Kidney (tissue), 22 donors: ENCODE measurements at places on chromosomes 6 and 20. TPM values are rescaled to one million over a fixed set of nuclear protein-coding genes. Genes with fewer than 3 reads are reported as not detected.

DNA sequence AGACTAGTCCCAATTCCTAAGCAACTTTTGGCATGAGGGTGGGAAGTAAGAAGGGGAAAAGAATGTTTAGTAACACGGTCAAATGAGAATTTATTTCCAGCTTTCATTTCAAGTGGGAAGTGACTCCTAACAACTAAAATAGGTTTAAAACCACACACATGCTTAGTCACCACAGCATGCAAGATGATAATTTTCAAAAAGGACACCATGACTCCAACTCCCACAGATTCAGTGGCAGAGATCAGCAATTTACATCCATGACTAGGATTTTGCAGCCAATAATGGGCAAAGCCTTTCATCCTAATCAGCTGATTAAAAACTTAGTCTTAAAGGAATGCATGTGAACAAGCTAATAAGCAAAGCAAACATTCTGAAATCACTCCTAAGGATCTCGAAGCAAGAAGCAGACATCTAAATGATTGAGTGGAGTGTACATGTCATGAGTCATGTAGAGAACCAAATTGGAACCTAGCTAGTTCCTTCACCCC is 48.1 kb upstream of the GCLC start:
- no peaks in the 10 kb centered on the region for H3K4me1 ChIP-seq
- no peak for DNase-seq
- no peaks in the 10 kb centered on the region for H3K27me3 ChIP-seq
- no peak overlapping the region for H3K27ac ChIP-seq
- no peaks in the 10 kb centered on the region for H3K36me3 ChIP-seq

DNA sequence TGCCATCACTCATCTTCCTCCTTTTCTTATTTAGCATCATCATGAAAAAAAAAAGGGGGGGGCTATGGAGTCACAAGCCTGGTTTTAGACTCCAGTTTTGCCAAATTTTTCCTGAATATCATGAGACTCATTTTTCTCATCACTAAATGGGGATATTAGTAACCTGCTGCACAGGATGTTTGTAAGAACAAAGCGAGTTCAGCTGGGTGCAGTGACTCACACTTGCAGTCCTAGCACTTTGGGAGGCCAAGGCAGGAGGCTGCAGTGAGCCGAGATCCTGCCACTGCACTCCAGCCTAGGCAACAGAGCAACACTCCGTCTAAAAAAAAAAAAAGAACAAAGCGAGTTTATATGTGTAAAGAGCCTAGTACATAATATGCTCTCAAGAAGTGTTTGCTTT is 82.8 kb downstream of the TFAP2A start:
- no peak for DNase-seq
- no peaks in the 10 kb centered on the region for H3K27me3 ChIP-seq
- H3K27ac ChIP-seq = no peak overlapping the region
- no peak overlapping the region for H3K4me3 ChIP-seq
- H3K4me1 ChIP-seq = no peaks in the 10 kb centered on the region

GRM1 gene
- total RNA-seq = 0.19 TPM

- no peak overlapping the region for H3K4me3 ChIP-seq
- H3K4me1 ChIP-seq = peaks cover 9% of the 10 kb centered on the region
- DNase-seq = no peak
- no peak overlapping the region for H3K27ac ChIP-seq
Observed at GRCh38 chr6:70666706-70667105, 977 bp upstream of the SMAP1 start.

DNA sequence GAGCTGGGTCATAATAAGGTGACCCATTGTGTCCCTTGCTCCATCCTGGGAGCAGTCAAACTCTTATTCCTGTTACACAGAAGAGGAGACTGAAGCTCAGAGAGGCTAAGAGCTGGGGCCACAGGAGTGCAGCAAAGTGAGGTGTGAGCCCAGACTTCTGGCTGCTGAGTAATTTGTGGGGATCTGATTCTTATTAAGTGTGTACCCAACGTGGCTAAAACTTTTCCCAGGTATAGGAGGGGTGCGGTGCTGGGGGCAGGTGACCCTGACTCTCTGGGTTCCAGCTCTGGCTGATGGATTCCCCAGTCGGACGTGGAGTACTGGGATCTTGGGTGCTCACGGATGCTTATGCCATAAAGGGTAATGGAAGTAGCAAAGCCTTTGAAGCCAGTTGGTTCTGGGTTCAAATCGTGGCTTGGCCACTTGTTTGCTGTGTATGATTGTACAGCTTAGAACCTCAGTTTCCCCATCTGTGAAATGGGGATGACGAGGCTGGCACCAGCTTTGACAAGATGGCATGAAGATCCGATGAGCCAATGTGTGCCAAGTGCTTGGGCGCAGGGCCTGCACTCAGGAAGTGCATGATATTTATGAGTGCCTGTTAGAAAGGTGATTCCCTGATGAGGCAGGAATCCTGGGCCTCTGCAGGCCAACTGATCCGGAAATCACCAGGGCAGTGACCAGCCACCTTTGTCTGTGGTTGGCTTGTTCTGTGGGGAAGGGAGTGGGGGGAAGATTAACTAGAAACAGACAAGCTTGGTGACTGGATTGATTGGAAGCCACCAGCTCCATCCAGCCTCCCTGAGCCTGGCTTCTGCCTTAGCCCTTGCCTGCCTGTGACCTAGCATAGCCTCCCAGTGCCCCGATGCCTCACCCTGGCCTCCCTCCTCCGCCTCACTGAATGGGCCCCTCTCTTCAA is 6.0 kb downstream of the SRC start:
- no peak overlapping the region for H3K27ac ChIP-seq
- no peaks in the 10 kb centered on the region for H3K4me1 ChIP-seq
- H3K36me3 ChIP-seq = peaks cover 2% of the 10 kb centered on the region
- H3K4me3 ChIP-seq = no peak overlapping the region

DNA sequence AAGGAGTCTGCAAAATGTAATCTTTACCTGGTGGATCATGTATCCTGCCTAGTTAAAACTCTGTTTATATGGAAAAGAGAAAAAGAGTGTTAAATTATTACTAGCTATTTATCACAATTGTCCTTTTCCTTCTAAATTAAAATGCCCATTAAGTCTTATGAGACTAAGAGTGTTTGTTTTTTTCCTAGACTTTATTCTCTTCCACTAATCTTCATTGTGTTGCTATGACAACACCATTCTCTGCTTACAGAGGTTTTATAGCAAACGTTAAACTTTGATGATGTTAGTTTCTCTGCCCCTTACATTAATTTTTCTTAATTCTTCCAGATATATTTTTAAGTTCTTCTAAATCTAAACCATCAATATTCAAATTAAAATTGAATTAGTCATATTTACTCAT is 420.8 kb downstream of the TBC1D32 start:
- H3K4me1 ChIP-seq = no peaks in the 10 kb centered on the region
- H3K27me3 ChIP-seq = no peaks in the 10 kb centered on the region
- peak; percentile 2 for DNase-seq

- no peak for DNase-seq
- H3K27me3 ChIP-seq = no peaks in the 10 kb centered on the region
- no peak overlapping the region for H3K27ac ChIP-seq
- H3K36me3 ChIP-seq = no peaks in the 10 kb centered on the region
- no peaks in the 10 kb centered on the region for H3K4me1 ChIP-seq
- no peak overlapping the region for H3K4me3 ChIP-seq
Observed at GRCh38 chr6:54037277-54037779, 73.9 kb upstream of the MLIP start.

DNA sequence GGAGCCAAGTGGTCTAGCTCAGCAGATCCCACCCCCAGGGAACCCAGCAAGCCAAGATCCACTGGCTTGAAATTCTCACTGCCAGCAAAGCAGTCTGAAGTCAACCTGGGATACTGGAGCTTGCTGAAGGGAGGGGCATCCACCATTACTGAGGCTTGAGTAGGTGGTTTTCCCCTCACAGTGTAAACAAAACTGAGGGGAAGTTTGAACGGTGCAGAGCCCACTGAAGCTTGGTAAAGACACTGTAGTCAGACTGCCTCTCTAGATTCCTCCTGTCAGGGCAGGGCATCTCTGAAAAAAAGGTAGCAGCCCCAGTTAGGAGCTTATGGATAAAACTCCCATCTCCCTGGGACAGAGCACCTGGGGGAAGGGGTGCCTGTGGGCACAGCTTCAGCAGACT is 819.5 kb upstream of the EPHA7 start:
- no peak overlapping the region for H3K27ac ChIP-seq
- H3K4me3 ChIP-seq = no peak overlapping the region
- H3K27me3 ChIP-seq = no peaks in the 10 kb centered on the region
- no peaks in the 10 kb centered on the region for H3K4me1 ChIP-seq
- H3K36me3 ChIP-seq = no peaks in the 10 kb centered on the region
- no peak for DNase-seq

GRCh38 chr6:139994998-139995397 is 620.5 kb upstream of the CITED2 start:
- H3K36me3 ChIP-seq = no peaks in the 10 kb centered on the region
- H3K4me3 ChIP-seq = no peak overlapping the region
- H3K27me3 ChIP-seq = no peaks in the 10 kb centered on the region
- peaks cover 3% of the 10 kb centered on the region for H3K4me1 ChIP-seq

- no peaks in the 10 kb centered on the region for H3K36me3 ChIP-seq
- H3K4me1 ChIP-seq = no peaks in the 10 kb centered on the region
- H3K4me3 ChIP-seq = no peak overlapping the region
Observed at GRCh38 chr20:19524691-19525090, 233.4 kb upstream of the RIN2 start.

DNA sequence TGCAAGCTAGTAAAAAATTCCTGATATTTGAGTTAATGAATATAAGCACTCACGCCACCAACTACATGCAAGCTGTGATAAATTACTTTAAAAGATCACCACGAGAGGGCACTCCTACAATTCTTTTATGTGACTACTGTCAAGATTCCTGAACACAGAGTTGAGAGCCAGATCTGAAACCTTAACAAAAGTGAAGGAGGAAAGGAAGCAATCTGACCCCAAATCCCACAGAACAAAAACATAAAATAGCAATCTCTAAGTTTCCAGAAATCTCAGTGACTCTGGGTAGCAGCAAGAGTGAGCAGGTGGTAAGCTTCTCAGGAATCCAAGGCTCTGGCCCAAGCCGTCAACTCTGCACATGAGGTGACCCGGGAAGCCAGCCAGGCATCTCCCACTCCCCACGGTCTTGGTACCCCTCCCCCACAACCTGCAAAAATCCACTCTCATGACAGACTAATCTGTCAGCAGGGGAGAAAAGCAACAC is 55.1 kb downstream of the STAU1 start:
- peaks cover 7% of the 10 kb centered on the region for H3K4me1 ChIP-seq
- no peak overlapping the region for H3K4me3 ChIP-seq
- H3K27me3 ChIP-seq = no peaks in the 10 kb centered on the region
- H3K36me3 ChIP-seq = peaks cover 7% of the 10 kb centered on the region

FAM83C gene
- total RNA-seq = not detected

DNA sequence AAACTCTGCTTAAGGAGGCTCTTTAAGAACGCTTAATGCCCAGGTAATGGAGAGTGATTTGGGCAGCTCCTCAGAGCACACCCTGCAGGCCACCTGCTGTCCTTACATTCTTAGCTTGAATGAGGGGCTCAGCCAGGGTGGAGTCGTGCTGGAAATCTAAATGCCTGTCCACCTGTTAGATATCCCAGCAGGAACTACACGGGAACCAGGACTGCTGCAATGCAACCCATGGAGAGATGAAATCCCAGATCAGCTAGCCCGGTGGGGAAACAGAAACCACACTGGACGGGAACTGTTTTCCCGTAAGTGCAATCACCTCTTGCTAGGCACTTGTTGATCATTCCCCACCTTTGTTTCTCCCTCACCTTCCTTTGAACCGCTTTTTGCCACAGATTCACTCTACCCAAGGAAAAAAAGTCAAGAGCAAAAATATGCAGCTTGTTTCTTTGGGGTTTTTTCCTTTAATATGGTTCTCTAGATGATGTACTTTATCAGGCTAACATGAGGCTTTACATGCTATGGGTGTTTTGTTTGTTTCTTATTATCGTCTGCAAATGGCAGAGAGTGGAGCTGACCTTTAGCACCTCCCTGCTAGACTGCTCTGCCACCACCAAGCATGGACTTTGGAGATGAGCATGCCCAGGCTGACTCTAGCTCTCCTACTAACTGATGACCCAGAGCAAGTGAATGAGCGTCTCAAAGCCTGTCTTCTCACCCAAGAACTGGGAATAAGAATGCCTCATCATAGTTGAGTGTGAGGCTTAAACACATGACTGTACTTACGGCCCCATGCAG is 125.9 kb upstream of the TNFAIP3 start:
- no peak for DNase-seq
- no peaks in the 10 kb centered on the region for H3K4me1 ChIP-seq
- H3K4me3 ChIP-seq = no peak overlapping the region
- no peaks in the 10 kb centered on the region for H3K27me3 ChIP-seq

GRCh38 chr20:49909499-49910339 is 5.6 kb downstream of the SPATA2 start:
- H3K27ac ChIP-seq = no peak overlapping the region
- no peak overlapping the region for H3K4me3 ChIP-seq
- H3K36me3 ChIP-seq = peaks cover 17% of the 10 kb centered on the region
- H3K27me3 ChIP-seq = no peaks in the 10 kb centered on the region
- H3K4me1 ChIP-seq = peaks cover 4% of the 10 kb centered on the region

VSTM2L gene
- total RNA-seq = 4.1 TPM

- no peaks in the 10 kb centered on the region for H3K36me3 ChIP-seq
- no peak overlapping the region for H3K27ac ChIP-seq
- H3K4me1 ChIP-seq = no peaks in the 10 kb centered on the region
- peak; percentile 49 for DNase-seq
Observed at GRCh38 chr6:123962508-123962907, 158.8 kb downstream of the NKAIN2 start.

NMBR gene
- not detected for total RNA-seq

GRCh38 chr20:48076747-48077146 is 291.5 kb upstream of the SULF2 start:
- H3K27me3 ChIP-seq = no peaks in the 10 kb centered on the region
- H3K4me1 ChIP-seq = no peaks in the 10 kb centered on the region
- no peaks in the 10 kb centered on the region for H3K36me3 ChIP-seq
- H3K27ac ChIP-seq = no peak overlapping the region
- DNase-seq = no peak
- H3K4me3 ChIP-seq = no peak overlapping the region

DNA sequence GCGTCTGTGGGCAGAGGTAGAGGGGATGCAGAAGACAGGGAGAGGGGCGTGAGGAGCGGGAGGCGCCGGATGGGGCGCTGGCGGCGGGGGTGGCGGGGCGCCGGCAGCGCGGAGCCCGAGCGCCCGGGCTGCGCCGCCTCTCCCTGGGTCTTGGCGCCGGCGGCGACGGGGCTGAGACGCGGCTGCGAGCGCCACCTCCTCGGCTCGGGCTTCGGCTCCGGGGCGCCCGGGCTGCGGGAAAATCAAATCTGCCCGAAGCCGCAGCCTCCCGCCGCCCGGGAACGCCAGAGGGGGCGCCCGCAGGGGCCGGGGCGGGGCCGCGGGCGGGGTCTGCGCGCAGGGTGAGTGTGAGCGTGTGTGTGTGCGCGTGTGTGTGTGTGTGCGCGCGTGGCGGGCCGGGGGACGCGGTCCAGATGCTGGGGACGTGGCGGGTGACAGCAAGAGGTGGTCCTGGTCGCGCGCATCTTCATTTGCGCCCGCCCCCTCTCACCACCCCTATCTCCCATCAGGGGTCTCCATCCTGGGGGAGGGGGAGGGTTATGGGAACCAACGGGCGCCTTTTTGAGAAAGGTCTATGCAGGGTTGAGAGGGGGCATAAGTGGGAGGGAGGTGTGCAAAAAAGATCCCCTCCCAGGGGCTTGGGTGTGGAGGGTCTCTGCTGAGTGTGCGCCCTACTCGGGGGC is 646 bp upstream of the CPNE5 start:
- peak; percentile 81 for DNase-seq
- H3K27ac ChIP-seq = no peak overlapping the region
- H3K36me3 ChIP-seq = no peaks in the 10 kb centered on the region
- no peaks in the 10 kb centered on the region for H3K27me3 ChIP-seq

WFDC12 gene
- 1.4 TPM for total RNA-seq
